ENCODE measurements at places on chromosomes 12 and 14. TPM values are rescaled to one million over a fixed set of nuclear protein-coding genes. Genes with fewer than 3 reads are reported as not detected.

FAM90A1 gene
- total RNA-seq = not detected

ADAM20 gene
- total RNA-seq = 0.40 TPM

- no peak for DNase-seq
Measured at GRCh38 chr14:70919774-70920173, 12.5 kb downstream of the PCNX1 start.

- no peak for DNase-seq
Measured at GRCh38 chr12:44889926-44890325, 13.8 kb upstream of the NELL2 start.

GRCh38 chr14:91202234-91202974, 42.1 kb downstream of the GPR68 start:
- DNase-seq = peak; percentile 76

DNA sequence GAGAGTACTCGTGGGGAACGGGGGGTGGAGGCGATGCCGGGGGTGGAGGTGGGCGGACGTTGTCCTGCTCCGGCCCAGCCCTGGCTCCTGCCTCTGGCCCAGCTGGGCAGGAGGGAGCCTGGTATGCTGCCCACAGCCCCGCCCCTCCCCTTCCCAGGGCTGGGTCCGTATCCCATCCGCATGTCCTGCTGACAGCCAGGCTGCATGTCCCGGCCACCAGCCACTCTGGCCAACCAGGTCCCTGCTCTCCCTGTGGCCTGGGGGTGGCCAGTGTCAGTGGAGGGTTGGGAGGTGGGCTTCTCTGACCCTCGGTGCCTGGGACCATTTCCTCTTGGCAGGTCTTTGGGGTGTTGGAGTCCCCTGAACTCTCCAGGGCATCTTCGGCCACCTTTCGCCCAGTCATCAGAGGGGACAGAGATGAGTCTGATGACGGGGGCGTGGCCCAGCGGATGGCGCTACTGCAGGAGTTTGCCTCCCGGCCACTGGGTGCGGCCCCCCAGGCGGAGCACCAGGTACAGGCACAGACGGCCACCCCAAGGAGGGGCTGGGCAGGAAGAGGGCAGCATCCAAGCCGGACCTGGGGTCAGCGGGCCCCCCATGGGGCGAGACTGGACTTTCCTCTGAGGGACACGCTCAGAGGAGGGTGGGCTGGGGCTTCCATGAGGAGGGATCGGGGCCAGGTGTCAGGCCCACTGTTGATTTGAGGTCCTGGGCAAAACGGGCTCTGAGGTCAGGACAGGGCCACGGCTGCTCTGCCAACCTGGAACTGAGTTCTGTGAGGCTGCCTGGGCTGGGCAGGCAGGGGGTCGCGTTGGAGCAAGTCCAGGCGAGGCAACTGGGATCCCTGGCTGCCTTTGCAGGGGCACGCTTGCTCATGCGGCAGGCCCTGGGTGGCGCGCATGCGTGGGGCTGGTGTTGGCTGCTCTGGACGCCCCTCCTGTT, 20.2 kb downstream of the CEP170B start:
- DNase-seq = peak; percentile 37

DNA sequence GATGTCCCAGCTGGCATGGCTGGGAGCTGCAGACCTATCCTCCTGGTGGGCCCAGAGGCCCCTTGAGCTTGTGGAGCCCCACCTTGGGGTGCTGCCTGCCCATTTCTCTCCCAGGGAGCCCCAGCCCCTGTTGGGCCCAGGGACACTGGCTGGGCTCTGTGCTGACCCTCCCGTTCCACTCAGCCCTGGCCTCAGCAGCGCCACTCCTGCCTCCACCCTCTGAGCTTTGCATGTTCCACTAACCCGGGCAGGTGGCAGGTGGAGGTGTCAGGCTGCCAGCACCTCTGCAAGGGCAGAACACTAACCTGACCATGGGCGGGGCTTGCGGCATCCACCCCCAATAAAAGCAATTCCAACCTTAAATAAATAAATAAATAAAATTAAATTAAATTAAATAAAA, 299.2 kb downstream of the LRIG3 start:
- DNase-seq = no peak

GRCh38 chr12:131571827-131572226, 139.1 kb upstream of the SFSWAP start:
- no peak for DNase-seq
